Mesenteric fat pad (tissue), 1 donor: ENCODE measurements at places on chromosomes 5 and 9. TPM values are rescaled to one million over a fixed set of nuclear protein-coding genes. Genes with fewer than 3 reads are reported as not detected.

TXNDC8 gene
- total RNA-seq: not detected

PCDHGC4 gene
- total RNA-seq: 1.7 TPM

CDKN2A gene
- total RNA-seq: 4.2 TPM

DIPK1B gene
- 3.9 TPM for total RNA-seq

ZNF367 gene
- 0.71 TPM for total RNA-seq

TESK1 gene
- total RNA-seq: 94.4 TPM

MPDZ gene
- total RNA-seq: 46.0 TPM

MRPS27 gene
- total RNA-seq: 41.1 TPM

SYNPO gene
- total RNA-seq: 174 TPM

TSC1 gene
- 36.3 TPM for total RNA-seq

STING1 gene
- total RNA-seq: 52.5 TPM

CENPK gene
- total RNA-seq: 0.80 TPM

KLHL3 gene
- 3.5 TPM for total RNA-seq

RAI14 gene
- total RNA-seq: 33.7 TPM

SLC45A2 gene
- not detected for total RNA-seq

FAM169A gene
- total RNA-seq: 0.16 TPM

ANKRD20A1 gene
- total RNA-seq: 2.2 TPM

TMC1 gene
- total RNA-seq: 0.48 TPM

PARP8 gene
- total RNA-seq: 28.0 TPM

PRDM9 gene
- total RNA-seq: not detected
